ENCODE measurements at places on chromosomes 16 and 17.

GRCh38 chr17:4262703-4263102, 1.1 kb downstream of the ANKFY1 start:
- no peak for DNase-seq

DNA sequence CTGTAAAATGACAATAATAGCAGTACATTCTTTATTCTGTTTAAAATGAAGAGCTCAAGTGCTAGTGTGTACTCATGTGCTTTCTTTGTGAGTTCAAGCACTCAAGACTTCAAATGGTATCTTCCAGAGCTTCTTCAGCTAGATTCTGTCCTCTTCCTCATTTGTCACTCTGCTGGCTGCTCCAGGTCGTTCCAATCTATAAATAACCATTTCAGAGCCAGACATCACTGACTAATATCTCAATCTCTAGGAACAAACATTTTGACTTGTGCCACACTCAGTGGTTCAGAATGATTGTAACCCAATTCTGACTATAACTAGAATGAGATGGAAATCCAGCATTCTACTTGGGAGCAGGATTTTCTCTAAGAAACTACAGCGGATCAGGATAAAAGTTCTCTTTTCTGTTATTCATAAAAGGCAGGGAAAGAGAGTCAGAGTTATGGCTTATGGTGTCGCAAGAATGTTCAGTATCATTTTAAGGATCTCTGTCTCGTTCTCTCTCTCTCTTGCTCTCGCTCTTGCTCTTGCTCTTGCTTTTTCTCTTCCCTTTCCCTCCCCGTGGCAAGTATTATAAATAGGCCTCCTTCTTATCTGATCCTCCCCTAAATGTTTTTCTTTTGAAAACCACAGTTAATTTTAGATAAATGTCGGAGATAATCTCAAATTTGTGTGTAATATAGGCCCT, 116.3 kb upstream of the MAF start:
- DNase-seq = no peak

DNA sequence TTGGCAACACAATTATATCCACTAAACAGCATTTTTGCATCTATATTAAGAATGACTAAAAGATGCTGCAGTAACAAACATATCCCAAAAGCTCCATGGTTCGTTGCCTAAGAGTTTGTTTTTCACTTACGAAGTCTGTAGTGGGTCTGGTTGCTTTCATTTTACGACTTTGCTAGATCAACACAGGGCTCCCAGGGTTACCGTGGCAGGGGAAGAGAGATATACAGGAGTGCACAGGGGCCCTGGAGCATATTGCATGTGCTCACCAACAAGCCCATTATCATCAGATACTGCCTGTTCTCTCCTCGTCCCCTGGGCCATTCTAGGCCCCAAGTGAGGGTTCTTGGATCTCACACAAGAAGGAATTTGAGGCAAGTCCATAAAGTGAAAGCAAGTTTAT, 3.1 kb upstream of the MMP2 start:
- no peak for DNase-seq

DNA sequence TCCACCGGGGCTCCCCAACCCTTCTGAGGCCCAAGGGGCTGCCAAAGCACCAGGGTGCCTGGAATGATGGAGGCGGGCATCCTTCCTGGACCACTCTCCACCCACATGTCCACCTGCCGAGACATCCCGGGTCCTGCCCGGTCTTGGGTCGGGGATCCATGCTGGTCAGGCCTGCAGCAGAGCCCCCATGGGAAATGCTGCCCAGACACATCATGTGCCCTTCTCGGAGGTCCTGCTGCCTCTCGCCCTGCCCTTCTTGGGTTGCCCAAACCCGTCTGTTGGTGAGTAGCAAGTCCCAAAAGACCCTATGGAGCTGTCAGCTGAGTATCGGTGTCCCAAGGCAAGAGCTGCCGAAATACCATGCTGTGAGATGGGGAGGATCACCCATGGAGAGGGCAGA, 14.8 kb upstream of the GAA start:
- DNase-seq = no peak

DNA sequence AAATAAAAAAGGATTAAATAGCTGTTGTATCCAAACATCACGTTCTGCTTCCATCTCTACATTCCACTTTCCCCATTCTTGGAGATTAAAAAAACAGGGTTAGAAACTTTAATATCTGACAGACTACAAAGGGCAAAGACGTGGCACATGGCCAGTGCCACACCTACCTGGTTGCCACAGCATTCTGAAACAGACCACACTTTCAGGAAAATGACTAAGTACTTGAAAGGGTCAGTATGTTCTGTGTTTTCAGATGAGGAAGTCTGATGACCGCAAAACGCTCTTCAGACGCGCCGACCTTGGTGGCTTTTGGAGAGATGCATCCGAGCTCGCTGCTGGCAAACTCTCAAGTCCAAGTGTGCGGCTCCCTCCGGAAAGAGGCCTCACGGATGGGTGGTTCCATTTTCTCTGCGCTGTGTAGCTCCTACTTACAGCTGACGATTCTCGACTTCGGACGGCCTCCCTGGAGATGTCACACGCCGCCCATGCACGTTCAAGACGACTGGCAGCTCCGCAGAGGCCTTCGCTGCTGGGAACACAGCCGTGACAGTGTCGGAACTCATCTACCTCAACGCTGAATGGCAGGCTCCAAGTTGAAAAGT, 15.5 kb downstream of the MAP1LC3B start:
- no peak for DNase-seq

DNA sequence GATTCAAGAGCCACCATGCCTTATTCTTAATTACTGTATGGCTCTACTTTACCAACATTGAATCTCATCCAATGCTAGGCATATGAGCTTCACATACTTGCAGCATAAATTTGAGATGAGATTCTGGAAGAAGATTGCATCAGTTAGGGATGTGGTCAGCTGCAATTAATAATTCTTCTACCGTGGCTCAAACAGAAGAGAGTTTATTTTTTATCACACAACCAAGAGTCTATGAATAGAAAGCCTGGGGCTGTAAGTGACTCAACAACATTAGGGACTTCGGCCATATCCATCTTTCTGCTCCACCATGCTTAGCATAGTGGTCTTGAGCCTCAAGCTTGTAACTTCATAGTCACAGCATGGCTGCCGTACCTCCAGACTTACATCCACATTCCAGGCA, 179.4 kb upstream of the IRX6 start:
- DNase-seq = no peak

- peak; percentile 44 for DNase-seq
Measured at GRCh38 chr16:27475561-27475960, 73.6 kb downstream of the IL21R start.

DNA sequence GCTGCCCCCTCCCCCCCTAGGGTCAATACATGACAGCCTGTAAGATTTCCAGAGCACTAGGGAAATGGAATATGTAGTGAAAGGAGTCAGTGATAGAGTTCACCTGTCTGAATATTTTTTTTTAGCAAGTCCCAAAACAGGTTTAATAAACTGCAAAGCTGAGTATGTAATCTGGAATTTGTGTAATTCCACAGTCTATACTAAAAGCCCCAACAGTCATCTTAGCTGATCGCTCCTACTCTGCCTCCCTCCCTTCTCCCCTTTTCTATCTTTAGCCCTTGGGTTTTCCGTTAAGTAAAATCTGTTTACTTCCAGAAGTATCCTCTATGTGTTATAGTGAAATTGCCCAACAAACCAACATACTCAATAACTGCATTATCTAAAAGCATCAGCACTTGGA, 3.5 kb downstream of the CDH13 start:
- DNase-seq = no peak

GRCh38 chr17:46108120-46108519, 85.1 kb downstream of the KANSL1 start:
- DNase-seq = no peak

- no peak for DNase-seq
Measured at GRCh38 chr16:86398201-86398600, 112.1 kb upstream of the FOXF1 start.

Measured in HFF-Myc (cell line).